Chondrocyte (in vitro differentiated cells): ENCODE measurements at places on chromosomes 13 and 19. TPM values are rescaled to one million over a fixed set of nuclear protein-coding genes. Genes with fewer than 3 reads are reported as not detected.

Gene LHFPL6
- 88.2 to 101 TPM (median 100 TPM) in 3 replicates for total RNA-seq

Gene ZFP28
- total RNA-seq = 4.8 to 8.7 TPM (median 5.9 TPM) in 3 replicates

Gene POU2F2
- total RNA-seq = 0.58 to 1.5 TPM (median 0.62 TPM) in 3 replicates

DNA sequence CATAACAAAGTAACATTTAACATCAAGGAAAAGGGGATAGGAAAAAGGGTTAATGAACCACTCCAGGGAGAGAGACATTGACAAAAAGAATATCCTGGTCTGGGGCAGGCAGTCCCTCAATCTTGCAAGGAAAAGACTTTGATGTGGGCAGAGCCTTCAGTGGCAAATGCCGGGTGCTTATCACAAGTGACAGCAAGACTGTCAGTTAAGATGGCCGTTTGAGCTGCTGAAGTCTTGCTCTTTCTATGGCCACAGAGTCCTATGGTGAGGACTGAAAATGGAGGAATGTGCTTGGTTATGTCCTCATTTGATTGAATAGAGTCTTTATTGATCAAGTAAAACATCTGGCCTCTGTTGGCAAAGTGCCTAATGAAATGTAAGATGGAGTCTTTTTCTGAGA, 112.1 kb downstream of the B3GLCT start:
- no peak for DNase-seq

Gene CYP2A7
- not detected in 3 replicates for total RNA-seq

- DNase-seq = peak; percentile 59
Observed at GRCh38 chr19:907183-907853, 5.7 kb downstream of the R3HDM4 start.

Gene IPO5
- total RNA-seq = 115 to 130 TPM (median 119 TPM) in 3 replicates

DNA sequence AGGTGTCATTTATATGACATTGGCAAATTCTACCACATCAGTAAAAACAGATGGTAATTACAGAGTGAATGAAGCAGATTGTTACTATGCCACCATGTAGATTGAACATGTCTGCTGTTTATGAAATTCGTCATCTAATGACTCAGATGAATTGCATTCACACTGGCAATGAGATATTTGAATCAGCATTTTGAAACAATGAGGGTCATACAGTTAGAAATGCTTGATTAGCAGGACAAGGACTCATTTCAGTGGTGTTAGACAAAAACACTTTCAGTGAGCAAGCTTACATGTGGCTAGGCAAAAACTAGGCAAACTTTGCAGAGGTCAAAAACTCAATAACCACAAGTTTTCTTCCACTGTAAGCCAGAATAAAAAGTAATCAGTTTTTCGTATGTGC, 1165.0 kb downstream of the SLITRK1 start:
- no peak for DNase-seq

- no peak for DNase-seq
Observed at GRCh38 chr19:29031216-29031615, 181.7 kb downstream of the UQCRFS1 start.

- DNase-seq = no peak
Observed at GRCh38 chr19:33333642-33334041, 31.3 kb upstream of the CEBPA start.

Gene KIR3DL1
- not detected in 3 replicates for total RNA-seq

DNA sequence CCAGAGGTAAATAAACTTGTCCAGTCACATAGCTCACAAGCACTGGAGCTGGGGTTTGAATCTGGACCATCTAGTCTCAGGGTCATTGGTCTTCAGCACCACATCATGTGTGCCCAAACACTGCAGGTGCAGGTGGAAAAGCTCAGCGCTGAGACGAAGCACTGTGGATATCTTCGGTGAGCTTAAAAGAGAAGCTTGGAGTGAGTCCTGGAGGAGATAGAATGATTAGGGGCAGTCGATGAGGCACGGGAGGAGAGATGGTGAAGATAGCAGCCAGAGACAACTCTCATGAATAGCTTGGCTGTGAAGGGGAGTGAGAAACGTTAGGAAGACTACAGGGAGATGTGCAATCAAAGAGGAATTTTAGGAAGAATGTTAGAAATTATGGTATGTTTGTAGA, 389.3 kb downstream of the FGF9 start:
- DNase-seq = no peak
